ENCODE measurements at places on chromosomes 2 and 18. TPM values are rescaled to one million over a fixed set of nuclear protein-coding genes. Genes with fewer than 3 reads are reported as not detected.

The TBR1 gene
- not detected for total RNA-seq

The CFC1B gene
- total RNA-seq: not detected

The MEP1B gene
- total RNA-seq: 2.7 TPM

The SMCHD1 gene
- 40.1 TPM for total RNA-seq

The AMER3 gene
- total RNA-seq: 10.9 TPM

The RIT2 gene
- total RNA-seq: not detected

All from type B pancreatic cell (in vitro differentiated cells).